ENCODE measurements at places on chromosomes 7 and 10.

GRCh38 chr7:23490357-23491135 is 20.3 kb upstream of the IGF2BP3 start:
- DNase-seq: peak; percentile 40

DNA sequence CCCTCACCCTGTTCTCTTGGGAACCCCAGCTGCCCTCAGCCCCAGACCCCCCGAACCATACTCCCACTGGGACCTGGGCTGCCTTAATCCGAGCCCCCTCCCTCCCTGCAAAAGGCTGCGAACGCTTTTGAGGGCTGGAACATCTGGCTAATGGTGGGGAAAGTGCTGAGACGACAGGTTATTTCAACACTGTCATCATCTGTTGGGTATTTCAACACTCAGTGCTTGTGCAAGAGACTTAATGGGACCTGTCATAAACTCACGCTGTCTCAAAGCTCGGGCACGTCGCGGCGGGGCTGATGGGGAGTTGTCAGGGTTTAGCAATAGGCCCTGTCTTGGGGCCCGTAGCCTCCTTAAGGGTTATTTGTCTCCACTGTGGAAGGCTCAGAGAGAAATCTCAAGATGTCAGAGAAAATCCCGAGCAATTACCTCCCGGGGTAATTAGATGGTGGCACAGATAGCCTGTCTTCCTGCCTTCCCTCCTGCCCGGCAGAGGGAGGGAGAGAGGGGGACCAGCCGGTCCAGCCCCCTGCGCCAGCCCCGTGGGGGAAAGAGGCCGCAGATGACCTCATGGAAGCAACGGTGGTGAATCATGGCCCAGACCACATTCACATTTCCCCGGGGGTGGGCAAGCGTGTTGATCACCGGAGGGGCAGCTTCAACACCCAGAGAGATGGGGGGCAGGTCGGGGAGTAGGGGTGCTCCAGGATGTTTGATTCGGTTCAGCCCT is 88.7 kb upstream of the MYL10 start:
- DNase-seq: no peak

- DNase-seq: no peak
Observed at GRCh38 chr7:17152721-17153120, 145.7 kb upstream of the AHR start.

DNA sequence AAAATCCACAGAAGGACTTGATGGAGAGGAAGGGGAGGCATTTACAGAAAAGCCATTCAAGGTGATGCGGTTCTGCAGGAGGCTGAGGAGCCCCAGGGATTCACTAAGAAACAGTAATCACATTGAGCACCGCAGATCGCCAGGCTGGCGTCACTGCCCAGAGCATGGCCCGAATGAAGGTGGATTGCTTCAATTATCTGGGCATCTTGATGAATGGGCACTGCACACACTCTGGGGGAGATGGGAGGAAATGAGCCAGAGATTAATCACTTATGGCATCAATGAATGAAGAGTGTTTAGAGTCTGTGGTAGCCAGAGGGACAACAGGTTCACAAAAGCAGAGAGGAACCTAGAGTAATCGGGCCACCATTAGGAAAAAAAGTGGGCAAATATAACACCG is 292.1 kb downstream of the ZEB1 start:
- no peak for DNase-seq

DNA sequence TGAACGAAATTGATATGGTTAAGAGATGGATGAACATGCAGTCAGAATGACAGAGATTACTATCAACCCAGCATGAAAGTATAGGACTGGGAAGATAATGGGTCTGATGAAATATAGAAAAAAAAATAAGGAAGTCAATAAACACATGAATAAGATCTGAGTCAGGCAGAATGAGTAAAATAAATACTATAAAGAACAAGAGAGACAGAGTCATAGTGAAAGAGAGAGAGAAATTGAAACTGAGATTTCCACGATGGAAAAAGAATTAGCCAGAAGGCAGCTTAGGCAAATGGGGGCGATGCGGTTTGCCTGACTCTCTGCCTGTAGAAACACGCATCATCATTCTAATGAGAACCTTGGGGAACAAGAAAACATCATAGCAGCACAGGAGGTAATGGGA is 26.6 kb downstream of the SEMA3D start:
- DNase-seq: no peak

Measured in activated CD8-positive, alpha-beta memory T cell treated with anti-CD3 and anti-CD28 coated beads for 1 hour (primary cell).